ENCODE measurements at places on chromosomes 7 and 10.

DNA sequence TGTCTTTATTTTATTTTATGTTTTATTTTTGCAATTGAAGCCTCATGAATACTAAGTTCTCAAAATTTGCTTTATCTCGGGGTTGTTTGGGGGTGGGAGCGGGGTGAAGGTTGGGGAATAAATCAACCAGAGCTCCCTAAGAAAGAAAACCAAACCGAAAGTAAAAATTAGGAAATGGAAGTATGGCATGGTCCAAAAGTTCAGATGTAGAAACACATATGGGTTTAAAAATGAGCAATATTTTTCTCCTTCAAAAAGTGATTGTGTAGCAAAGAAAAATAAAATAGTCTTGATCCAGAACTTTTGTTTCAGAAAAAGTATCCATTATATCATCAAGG is 177.4 kb upstream of the PLXDC2 start:
- no peak for DNase-seq

GRCh38 chr10:18556522-18557147 is 94.8 kb downstream of the NSUN6 start:
- DNase-seq = no peak

GRCh38 chr7:7681191-7681935 is 37.0 kb downstream of the RPA3 start:
- peak; percentile 7 for DNase-seq

DNA sequence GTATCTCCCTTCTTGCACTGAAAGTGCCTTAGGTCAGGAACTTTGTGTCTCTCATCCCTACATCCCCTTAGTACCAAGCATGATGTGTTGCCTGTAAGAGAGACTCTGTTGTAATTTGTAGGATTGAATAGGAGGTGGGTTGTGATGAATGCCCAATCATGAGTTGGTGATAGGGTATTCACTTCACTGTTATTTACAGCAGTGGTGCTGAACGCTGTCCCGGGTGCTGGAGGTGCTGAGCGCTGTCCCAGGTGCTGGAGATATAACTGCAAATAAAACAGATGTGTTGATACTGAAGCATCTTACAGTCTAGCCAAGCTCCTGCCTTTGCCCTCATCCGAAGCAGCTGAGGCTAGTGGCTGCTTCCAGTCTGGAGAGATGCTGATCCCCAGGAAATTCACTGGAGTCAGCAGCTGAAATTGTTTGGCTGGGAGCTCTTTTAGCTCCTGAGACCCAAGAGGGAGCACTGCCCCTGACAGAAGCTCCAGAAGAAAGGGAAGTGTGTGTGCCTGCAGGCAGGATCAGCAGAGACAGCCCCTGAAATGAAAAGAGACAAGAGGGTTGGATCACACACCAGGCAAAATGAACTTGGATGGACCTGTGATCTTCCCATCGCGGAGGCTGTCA is 183.4 kb downstream of the SORCS3 start:
- no peak for DNase-seq

DNA sequence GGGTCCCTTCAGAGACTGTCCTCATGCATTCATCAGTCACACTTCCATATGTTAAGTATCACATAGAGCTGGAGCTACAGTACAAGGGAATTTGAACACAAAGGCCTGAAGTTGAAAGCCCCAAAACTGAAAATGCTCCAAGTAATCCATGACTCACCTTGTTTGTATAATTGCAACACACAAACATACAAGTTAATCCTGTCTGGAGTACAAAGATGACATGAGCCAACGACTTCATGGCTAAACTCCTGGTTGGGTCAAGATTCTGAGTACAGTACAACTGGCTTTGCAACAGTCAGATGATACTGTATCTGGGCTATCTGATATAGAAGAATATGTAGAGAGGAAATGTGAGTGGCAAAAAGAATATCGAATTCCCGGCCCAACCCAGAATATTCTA is 73.1 kb upstream of the AASS start:
- no peak for DNase-seq

DNA sequence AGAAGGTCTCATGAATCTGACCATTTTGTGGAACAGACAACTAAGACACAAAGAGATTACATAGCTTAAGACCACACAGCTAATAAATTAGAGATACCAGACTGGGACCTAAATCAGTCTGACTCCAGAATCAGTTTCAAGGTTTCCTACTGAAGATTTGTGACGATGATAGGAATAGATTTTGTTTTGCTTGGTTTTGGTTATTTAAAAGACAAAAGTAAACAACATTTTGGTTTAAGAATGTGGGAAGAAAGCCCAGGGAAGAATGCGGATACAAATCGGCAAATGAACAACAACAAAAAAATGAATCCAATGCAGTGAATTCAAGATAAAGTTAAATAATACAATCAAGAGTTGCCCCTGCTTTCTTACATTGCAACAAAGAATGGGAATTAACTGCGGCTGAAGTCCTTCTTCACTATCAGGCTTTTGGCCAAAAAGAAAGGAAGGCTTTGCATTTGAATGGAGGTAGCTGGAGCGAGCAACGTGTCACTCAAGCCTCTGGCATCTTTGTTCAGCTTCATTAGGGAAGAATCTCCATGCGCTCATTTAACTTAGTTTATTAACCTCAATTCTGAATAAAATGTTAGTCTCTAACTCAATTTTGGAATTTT is 210.8 kb downstream of the ADAM12 start:
- no peak for DNase-seq

DNA sequence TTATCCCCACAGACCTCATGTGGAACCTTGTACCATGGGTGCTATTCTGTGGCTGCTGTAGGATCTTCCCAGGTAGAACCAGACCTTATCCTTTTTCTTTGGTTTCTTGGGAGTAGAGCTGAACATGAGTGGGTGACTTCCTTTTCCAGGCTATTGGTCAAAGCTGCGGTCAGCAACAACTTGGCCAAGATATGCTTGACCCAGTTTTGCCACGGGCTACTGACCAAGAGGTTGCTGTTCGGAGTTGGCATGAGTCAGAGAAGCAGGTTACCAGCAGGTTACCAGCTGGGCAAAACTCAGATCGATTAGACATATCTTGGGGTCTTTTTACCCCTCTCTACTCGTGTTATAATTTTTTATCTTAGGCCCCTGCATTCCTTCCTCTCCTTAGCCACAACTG is 36.7 kb upstream of the HDAC9 start:
- no peak for DNase-seq

GRCh38 chr7:90595342-90595800 is 750 bp upstream of the CDK14 start:
- no peak for DNase-seq

GRCh38 chr7:108464743-108465142 is 8.5 kb upstream of the NRCAM start:
- DNase-seq = no peak

GRCh38 chr7:121166916-121167315 is 161.9 kb upstream of the WNT16 start:
- no peak for DNase-seq

- DNase-seq = no peak
Measured at GRCh38 chr7:101720324-101720723, 91.2 kb upstream of the MYL10 start.

DNA sequence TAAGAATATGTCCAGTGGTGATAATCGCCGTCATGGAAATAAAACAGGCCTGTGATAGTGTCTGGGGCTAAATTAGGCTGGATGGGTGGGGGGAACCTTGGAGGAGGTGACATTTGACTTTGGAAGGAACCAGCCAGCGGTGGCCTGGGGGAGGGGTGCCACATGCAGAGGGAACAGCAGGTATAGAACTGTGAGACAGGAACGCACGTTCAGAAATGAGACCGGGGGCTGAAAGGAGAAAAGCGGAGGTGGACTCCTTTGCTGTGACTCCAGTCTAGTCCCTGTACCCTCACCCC is 2.6 kb upstream of the CYP26A1 start:
- no peak for DNase-seq

DNA sequence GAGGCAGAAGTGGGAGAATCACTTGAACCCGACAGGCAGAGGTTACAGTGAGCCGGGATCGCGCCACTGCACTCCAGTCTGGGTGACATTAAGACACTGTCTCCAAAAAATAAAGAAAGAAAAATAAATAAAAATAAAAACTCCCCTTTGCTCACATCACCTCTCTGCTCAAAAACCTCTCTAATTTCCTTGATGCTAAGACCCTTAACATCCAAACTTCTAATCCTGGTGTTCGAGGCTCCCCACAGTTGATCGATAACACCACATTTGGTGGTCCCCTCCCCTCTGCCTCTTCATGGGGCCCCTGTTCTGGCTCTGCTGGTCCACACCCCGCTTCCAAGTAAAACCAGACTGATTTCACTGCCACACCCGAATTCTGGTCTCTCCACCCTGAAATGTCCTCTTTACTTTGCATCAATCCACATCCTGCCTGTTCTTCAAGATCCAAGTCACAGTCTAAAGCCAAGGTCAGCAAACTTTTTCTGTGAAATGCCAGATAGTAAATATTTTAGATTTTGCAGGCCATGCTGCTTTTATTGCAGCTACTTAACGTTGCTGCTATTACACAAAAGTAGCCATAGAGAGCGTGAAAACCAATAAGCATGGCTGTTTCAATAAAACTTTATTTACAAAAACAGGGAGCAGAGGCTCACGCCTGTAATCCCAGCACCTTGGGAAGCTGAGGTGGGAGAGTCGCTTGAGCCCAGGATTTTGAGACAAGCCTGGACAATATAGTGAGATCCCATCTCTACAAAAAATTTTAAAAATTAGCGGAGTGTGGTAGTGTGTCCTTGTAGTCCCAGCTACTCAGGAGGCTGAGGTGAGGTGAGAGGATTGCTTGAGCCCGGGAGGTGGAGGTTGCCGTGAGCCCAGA is 11.8 kb downstream of the MOSPD3 start:
- no peak for DNase-seq

- no peak for DNase-seq
Measured at GRCh38 chr7:96495751-96496216, 173.9 kb upstream of the SLC25A13 start.

- no peak for DNase-seq
Measured at GRCh38 chr7:28879105-28879504, 79.0 kb downstream of the TRIL start.

- DNase-seq = no peak
Measured at GRCh38 chr7:82057476-82057875, 287.6 kb upstream of the HGF start.

- no peak for DNase-seq
Measured at GRCh38 chr7:1422512-1423263, 36.6 kb downstream of the MICALL2 start.

DNA sequence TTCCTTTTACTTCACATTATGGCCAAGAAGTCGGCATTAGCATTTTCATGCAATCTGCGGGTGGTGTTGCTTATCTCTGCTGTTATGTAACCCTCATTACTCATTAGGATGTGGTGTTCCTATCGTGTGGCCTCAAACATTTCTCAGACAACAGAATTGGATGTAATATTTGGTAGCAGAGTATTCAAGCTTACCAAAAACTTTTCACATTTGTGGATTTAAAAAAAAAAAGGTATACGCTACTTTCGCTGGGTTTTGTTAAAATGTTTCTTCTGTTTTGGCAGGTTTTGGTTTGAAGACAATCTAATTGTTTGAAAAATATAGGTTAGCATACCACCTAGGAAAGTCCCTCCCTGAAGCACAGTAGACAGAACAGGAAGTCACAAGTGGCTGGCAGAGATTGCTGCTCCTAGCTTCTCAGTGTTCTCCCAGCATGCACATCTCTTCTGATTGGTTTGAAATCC is 128.8 kb downstream of the GATA3 start:
- no peak for DNase-seq

DNA sequence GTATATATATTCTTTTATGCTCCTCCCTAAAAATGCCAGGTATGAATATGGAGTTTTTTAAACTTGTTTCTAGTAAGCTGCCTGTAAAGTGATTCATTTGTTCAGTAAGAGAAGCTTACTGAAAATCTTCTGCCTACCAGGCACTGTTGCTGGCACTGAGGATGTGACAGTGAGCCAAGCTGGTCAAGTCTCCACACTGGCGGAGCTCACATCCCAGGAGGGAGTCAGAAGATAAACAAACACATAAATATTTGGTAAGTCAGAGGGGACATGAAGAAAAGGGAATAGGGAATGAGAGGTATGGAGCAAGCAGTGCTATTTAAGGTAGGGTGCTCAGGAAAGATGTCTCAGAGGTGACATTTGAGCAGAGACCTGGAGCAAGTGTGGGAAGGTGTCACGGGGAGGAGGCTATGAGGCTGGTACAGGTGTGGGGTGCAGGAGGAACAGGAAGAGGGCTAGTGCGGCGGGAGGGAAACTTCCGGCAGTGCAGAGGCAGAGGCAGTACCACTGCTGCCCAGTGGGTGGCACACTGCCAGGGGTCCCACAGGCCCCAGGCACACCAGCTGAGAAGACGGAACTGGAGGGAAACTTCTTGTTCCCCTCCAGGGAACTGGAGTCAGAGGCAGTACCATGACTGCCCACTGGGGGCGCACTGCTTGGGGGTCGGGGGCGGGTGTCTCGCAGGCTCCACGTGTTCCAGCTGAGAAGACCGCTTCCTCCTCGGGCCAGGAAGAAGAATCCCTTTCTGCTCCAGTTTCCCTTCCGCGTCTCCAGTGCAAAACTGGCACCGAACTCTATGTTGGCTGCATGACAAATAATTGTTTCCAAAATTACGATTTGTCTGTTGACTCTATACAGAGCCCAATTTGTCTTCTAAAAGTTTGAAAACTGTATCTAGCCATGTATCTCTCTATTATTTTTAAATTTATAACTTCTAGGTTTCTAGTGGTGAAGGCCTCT is 161.0 kb downstream of the TEX36 start:
- peak; percentile 0 for DNase-seq

- DNase-seq = no peak
Measured at GRCh38 chr7:7662527-7662926, 22.0 kb downstream of the UMAD1 start.

DNA sequence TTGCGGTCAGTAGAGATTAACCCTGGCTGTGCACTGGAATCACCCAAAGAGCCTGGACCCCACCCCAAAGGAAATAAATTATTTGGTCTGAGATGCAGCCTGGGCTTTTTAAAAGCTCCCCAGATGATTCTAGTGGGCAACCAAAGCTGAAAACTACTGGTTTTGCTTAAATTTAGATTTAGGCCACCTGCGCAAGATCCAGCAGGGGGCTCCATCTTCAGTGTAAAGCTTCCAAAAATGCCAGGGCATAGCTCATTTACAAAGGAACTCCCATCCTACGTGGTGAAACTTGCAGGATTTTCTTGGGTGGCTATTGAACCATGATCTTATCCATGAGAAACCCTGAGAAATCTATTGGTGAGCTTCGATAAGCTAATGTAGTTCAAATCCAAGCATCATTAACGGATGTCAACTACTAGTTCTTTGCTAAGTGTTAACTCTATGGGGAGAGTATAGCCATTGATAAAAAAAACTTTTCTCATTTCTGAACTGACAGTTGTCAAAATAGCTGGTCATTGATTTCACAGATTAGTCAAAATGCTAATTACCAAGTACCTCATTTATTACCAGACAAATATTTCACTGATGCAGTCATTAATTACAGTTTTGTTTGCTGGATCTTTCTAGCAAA is 315.3 kb downstream of the LHFPL3 start:
- DNase-seq = no peak

GRCh38 chr7:150716939-150717338 is 526 bp downstream of the GIMAP1 start:
- DNase-seq = no peak

GRCh38 chr7:93178213-93178612 is 30.0 kb upstream of the SAMD9L start:
- DNase-seq = no peak

DNA sequence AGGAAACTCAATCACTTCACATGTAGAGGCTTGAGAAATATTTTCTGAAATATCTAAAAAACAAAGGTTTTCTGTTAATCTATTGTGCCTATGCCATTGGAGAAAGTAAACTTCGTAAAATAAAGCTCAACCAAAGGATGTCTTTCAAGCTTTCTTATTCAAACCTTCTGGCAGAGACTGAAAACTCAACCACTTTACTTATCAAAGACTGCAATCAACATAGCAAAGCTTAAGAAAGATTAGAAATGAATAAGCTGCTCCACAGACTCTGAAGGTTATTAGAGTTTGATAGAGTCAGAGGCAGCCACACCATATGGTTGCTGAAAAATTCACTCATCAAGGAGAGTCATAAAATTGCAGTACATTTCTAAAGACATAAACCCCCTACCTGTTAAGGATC is 245.8 kb upstream of the MEOX2 start:
- no peak for DNase-seq

All from stimulated activated CD8-positive, alpha-beta memory T cell treated with anti-CD3 and anti-CD28 coated beads, Interleukin-4, amount 100 ng/mL, for 24 hours (primary cell).